ENCODE measurements at places on chromosomes 2 and 18.

- no peak for DNase-seq
Observed at GRCh38 chr2:101811226-101812015, 113.9 kb downstream of the MAP4K4 start.

DNA sequence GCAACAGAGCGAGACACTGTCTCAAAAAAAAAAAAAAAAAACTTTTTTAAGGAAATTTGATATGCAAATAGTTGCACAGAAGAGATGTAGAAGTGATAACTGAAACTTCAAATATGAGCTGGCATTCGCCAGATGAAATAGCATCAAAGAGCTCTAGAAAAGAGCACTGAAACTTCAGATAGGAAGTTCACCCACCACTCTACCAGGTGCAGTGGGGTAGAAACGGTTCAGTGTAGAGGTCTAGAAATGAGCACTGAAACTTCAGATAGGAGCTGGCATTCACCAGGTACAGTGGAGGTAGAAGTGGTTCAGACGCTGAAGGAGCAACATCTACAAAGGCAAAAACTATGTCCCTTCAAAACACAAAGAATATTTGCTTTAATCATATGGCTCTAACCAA lies 9.0 kb upstream of the ONECUT2 start:
- DNase-seq = no peak

DNA sequence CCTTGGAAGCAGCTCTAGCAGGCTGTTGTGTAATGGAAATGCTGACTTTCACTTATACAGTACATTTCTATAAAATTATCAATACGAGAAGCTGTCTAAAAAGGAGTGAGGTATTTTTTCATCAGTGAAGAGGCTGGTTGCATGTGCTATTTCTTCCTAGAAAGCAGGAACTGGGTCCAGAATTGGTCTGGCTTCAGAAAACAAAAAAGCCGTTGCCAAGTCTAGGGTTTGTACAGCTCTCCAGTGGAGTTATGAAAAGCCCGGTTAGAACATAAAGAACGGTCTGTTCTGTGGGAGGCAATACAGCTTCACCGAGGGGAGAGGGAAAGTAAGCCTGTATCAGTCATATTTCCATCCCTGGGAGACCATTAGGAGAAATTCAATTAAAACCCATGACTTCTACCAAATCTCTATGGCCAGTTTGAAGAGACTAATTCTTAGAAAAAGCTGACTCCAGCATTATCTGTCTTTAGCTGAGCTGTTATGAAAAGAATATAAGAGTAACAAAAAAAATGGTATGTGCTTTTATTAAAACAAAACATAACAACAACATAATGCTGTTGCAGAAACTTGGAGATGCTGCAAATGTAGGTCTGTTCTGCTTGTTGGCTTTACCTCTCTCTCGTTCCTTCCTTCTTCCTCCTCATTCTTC lies 217.0 kb downstream of the CMPK2 start:
- no peak for DNase-seq

GRCh38 chr2:80078290-80079036 lies 226.1 kb downstream of the LRRTM1 start:
- no peak for DNase-seq

GRCh38 chr18:12838178-12838634 lies 45.8 kb downstream of the PTPN2 start:
- DNase-seq = no peak

GRCh38 chr2:162028511-162028910 lies 45.5 kb downstream of the DPP4 start:
- DNase-seq = no peak

GRCh38 chr2:112996635-112997034 lies 8.6 kb upstream of the IL36A start:
- no peak for DNase-seq

DNA sequence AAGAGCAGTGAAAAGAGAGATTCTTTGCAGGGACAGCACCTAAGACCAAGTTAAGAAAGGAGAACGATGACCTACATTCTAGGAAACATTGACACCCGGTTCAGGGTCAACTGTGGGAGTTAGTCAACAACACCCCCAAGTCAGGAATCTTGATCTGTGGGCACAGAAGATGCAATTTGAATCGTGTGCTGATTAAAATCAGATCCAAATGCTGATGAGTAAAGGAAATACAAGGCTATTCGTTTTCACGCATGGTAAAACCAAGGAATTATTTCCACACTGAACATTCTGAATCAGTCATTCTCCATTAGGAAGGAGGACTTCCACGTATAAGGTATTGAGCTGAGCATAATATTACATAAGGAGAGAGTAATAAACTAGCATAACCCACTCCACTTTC lies 124.2 kb downstream of the COPS8 start:
- DNase-seq = no peak

- no peak for DNase-seq
Observed at GRCh38 chr18:28905509-28905908, 728.6 kb upstream of the CDH2 start.

GRCh38 chr2:202056611-202057010 lies 16.4 kb upstream of the KIAA2012 start:
- no peak for DNase-seq

DNA sequence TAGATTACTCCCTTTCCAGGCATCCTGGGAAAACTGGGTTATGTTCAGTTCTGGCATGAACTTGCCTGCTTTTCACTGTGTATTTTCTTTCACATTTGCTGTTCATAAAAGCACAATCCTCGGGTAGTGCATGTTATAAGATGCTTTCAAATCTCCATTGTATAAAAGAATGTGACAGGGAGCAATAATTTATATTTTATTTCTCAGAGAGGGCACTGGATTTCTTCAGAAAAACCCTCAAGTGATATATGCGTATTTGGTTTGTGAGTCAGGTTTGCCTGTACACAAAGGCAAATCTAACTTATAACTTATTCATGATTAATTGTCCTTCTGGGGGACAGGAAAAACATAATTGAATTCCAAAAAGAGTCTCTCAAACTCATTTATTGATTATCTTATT lies 440.7 kb upstream of the MMADHC start:
- no peak for DNase-seq

GRCh38 chr2:35887146-35887545 lies 468.4 kb upstream of the CRIM1 start:
- no peak for DNase-seq

- no peak for DNase-seq
Observed at GRCh38 chr2:98009887-98010760, 14.4 kb upstream of the TMEM131 start.

GRCh38 chr2:69985216-69985615 lies 23.8 kb upstream of the ASPRV1 start:
- no peak for DNase-seq

DNA sequence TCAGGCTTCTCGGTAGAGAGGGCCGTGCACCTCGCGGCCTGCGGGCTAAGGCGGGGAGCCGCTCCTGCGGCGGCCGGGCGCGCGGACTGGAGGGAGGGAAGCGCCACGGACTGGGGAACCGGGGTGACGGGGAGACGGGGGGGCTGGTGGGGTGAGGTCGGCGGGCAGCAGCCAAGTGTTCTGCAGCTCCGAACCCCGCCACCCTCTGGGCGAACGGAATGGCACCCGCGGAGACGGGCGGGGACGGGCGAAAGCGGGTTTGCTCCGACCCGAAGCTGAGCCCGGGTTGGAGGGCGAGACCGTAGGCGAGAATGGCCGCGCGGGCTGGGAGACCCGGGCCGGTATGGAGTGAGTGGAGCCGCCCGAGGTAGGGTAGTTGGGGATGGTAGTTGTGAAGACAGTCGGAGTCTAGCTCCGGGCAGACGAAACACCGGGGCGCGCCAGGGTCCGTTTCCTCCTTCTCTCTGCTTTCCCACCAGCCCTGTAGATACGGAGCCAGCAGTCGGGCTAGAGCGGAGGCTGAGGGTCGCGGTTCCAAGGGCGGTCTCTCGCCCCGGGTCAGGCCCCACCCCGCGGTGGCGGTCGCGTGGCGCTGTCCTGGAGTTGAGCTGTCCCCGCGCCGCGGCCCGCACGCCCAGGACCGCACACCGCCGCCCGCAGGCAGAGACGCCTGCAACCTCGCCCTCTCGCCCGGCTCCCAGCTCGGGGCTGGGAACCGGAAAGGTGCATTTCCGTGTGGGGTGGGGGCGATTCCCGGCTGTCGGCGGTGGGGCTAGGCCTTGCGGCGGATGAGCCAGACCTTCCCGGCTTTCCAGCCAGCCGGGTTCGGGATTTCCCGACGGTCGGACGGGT lies 160.3 kb upstream of the SIX2 start:
- DNase-seq = no peak

DNA sequence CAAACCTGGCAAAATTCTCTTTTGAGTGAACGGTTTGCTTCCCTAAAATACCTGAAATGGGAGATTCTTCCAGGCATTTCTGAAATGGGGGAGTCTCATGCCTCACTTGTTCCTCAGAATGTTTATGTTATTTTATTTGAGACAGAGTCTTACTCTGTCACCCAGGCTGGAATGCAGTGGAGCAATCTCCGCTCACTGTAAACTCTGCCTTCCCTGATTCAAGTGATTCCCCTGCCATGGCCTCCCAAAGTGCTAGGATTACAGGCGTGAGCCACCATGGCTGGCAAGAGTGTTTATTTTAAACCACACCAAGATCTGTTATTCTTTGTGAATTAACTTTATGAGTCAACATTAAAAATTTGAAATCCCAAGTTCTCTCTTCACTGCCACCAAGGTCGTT lies 6.4 kb upstream of the FHL2 start:
- no peak for DNase-seq

DNA sequence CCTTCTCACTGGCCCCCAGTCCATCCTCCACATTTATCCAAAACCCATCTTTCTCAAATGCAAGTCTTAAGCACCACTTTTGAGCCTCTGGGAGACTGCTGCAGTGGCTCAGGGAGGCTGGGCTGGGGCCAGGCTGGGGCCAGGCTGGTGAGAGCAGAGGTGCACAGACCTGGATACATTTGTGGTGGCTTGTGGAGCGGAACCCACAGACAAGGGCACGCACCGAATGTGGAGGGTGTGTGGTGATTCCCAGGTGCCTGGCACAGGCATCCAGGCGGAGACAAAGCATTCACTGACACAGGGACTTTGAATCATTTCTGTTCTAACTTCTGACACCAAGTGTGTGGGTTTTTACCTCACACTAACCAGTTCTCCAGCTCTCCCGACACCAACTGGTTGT lies 42.2 kb upstream of the MGAT4A start:
- no peak for DNase-seq

DNA sequence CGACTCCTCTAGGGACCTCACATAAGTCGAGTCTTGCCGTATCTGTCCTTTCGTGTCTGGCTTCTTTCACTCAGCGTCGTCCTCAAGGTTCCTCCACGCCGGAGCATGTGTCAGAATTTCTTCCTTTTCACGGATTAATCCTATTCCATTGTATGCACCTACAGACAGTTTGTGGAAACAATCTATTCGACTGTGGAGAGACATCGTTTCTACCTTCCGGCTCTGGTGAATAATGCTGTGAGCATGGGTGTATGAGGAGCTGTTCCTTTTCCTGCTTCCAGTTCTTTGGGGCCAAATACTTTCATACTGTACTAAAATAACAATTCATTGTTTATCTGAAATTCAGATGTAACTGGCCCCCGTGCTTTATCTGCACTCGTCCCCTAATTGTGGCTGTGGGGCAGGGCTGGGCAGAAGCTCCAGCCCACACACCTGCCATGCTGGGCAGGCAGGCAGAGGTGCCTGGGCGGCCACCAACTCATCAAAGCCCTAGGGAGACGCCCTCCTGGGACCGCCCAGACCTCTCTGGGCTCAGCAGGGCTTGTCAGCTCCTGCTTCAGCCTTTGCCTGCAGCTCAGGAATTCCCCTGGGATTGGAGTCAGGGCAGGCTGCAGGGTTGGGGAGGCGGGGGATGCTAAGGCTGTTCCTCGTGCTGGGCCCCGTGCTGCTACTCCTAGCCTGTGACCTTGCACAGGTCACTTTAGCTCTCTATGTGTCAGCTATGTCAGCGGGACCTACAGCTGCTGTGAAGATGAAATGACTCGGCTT lies 14.5 kb downstream of the GPC1 start:
- no peak for DNase-seq

- no peak for DNase-seq
Observed at GRCh38 chr18:39057423-39058064, 1491.9 kb upstream of the CELF4 start.

- no peak for DNase-seq
Observed at GRCh38 chr18:62875323-62875722, 160.0 kb downstream of the PHLPP1 start.

GRCh38 chr2:128793404-128793803 lies 474.7 kb upstream of the HS6ST1 start:
- no peak for DNase-seq
